ENCODE measurements at places on chromosomes 6 and 20. TPM values are rescaled to one million over a fixed set of nuclear protein-coding genes. Genes with fewer than 3 reads are reported as not detected.

Gene PRL
- not detected for total RNA-seq

Gene MROH8
- 1.1 TPM for total RNA-seq

DNA sequence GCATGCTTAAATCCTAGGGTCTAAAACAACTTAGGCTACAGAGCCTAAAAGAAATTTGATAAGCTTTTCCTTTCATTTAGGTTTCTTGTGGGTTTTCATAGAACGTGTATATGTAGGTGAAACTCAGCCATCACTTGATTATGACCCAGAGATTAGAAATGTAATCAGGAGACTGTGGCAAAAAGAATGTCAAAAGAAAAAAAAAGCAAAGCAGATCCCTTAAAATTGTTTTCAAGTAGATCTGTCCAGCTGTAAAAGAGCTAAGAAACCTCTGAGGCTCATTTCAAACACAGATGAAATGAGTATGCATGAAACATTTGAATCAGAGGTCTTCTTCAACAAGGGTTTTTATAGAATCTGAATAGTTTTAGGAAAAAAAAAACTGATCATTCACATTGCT is 341.3 kb upstream of the PRDM1 start:
- no peak for DNase-seq

DNA sequence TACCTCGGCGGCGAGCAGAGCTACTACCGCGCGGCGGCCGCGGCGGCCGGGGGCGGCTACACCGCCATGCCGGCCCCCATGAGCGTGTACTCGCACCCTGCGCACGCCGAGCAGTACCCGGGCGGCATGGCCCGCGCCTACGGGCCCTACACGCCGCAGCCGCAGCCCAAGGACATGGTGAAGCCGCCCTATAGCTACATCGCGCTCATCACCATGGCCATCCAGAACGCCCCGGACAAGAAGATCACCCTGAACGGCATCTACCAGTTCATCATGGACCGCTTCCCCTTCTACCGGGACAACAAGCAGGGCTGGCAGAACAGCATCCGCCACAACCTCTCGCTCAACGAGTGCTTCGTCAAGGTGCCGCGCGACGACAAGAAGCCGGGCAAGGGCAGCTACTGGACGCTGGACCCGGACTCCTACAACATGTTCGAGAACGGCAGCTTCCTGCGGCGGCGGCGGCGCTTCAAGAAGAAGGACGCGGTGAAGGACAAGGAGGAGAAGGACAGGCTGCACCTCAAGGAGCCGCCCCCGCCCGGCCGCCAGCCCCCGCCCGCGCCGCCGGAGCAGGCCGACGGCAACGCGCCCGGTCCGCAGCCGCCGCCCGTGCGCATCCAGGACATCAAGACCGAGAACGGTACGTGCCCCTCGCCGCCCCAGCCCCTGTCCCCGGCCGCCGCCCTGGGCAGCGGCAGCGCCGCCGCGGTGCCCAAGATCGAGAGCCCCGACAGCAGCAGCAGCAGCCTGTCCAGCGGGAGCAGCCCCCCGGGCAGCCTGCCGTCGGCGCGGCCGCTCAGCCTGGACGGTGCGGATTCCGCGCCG is 994 bp downstream of the FOXC1 start:
- DNase-seq: no peak
